ENCODE measurements at places on chromosomes 2 and 18. TPM values are rescaled to one million over a fixed set of nuclear protein-coding genes. Genes with fewer than 3 reads are reported as not detected.

DNA sequence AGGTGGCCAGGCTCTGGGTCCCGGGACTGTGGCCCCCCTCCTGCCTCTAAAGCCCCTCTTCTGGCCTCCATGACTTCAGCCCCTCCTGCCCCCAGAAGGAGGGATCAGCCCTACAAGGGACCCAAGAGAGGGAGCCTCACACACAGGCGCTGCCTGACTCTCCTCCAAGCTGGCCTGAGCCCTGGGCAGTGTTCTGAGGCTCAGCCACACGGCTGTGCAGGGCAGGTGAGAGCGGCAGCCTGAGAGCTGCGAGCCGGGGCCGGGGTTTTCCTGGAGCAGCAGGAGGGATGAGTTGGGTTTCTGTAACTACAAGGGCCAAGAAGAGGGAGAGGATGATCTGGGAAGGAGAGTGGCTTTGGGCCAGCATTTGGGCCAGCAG is 70.1 kb downstream of the HPCAL1 start:
- no peak for DNase-seq

GRCh38 chr2:147173798-147174197 is 671.0 kb upstream of the ACVR2A start:
- DNase-seq = no peak

DNA sequence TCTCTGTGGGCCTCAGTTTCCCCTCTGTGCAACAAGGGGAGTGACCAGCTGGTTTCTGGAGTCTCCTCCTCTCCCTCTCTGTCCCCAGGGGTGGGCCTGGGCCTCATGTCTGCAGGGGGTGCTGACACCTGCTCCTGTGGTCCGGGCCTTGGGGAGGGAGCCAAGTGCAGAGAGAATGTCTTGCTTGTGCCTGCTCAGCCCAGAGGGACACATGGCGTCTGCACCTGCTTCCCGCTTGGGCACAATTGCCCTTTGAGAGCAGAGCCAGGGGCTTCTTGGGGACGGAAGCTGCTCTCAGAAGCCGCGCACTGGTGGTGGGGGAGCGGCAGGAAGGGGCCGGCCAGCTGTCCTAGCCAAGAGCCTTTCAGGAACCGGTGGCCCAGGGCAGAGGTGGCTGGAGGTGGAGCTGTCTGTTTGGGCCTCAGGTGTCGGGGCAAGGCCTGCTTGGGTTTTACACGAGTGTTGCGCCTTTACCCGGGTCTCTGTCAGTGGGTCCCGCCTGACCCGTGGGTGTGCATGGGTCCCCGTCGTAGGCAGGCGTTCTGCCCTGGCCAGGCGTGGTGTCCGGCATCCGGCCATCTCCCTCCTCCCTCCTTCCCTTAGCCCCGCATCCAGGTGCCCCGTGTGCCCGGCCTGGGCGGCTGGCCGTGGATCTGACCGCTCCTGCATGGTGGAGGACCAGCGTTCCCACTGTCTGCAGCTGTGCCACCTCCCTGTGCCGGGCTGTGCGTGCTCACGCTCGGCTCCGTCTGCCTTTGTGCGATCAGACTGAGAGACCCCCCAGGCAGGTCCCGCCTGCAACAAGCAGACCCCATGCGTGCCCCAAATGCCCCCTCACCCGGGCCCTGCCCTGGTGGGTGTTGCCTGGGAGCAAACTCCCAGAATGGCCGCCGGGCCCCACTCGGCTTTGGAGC is 4.0 kb downstream of the NEU4 start:
- peak; percentile 80 for DNase-seq

DNA sequence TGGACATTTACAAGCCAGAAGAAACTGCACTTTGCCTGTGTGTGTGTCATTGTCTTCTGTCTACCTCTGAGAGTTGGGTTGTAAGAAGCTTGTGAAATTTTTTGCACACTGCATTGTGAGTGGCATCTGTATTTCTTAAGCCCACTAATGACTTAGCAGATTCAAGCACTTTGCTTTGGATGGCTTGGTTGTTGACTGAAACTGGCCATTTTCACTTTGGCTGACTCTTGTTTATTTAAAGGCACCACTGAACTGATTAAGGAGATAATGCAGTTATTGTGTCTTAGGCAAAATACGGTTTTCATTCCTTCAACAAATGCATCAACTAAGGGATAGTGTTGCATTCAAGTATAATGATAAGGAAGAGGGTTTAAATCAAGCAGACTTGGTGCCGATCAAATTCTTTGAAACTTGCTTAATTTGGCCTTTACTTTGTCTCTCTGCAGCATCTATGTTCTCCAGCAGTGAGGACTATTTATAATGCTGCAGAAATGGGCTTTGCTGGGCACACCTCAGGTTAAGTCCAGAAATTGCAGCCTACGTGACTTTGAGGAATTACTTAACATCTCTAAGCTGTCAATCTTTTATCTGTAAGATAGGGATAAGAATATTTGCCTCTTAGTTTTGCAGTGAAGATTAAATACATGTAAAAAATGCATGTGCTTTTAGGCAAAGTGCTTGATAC is 142.0 kb downstream of the CCDC85A start:
- no peak for DNase-seq

GRCh38 chr18:60471652-60472051 is 99.1 kb upstream of the MC4R start:
- no peak for DNase-seq

The ACTR1B gene
- 39.5 TPM for total RNA-seq

The RAMP1 gene
- total RNA-seq = 120 TPM

The NPPC gene
- total RNA-seq = 16.0 TPM

The TOGARAM2 gene
- under 0.01 TPM for total RNA-seq

The FTCDNL1 gene
- 2.5 TPM for total RNA-seq

The EFR3B gene
- total RNA-seq = 1.5 TPM

All from vagina (tissue), 2 donors.